Stimulated activated CD8-positive, alpha-beta memory T cell treated with anti-CD3 and anti-CD28 coated beads, Interleukin-2, amount 100 ng/mL, for 48 hours (primary cell): ENCODE measurements at places on chromosomes 2 and 18.

- DNase-seq = no peak
Measured at GRCh38 chr18:61719671-61720070, 173.1 kb downstream of the RNF152 start.

DNA sequence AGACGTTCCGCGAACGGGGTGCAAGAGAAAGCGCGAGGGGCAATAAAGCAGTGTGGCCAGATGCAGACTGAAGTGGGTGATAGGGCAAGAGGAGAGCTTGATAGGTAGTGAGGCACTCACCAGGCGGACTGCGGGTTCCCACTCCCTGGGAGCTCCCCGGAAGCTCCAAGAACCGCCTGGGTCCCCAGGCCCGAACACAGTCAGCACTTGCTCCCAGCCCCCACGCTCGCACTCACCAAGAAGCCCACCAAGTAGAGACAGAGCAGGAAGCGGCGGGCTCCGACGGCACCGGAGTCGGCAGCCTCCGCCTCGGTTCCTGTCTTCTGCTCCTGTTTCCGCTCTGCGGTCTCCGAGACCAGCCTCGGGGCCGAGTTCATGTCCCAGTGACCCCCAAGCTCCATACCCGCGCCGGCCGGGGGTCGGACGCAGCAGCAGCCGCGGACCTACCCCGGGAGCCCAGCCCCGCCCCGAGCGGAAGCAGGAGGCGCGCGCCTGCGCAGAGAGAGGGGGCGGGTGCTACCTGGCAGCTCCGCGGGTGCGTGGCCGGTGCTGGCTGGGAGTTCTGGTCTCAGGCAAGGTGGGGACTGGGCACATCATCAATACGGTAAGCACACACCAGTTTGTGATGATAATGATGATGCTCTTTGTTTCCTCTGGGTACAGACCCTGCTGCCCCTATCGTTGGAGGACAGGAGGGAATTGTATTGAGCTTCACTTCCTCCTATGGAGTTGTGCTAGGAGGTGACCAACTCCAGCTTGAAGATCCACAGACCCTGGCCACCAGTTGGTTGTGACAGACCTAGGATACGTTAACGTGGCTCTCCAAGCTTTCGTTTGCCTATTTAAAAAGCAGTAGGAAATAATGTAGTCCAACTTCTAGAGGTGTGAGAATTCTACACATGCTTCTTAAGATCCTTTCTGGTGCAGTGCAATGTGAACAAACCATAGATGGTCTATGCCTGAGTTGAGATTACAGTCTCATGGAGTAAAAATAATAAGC lies 25.1 kb upstream of the TMEM182 start:
- peak; percentile 85 for DNase-seq

GRCh38 chr2:201900362-201900761 lies 94.0 kb downstream of the CDK15 start:
- no peak for DNase-seq

- DNase-seq = no peak
Measured at GRCh38 chr2:237765875-237766274, 32.7 kb upstream of the RBM44 start.

DNA sequence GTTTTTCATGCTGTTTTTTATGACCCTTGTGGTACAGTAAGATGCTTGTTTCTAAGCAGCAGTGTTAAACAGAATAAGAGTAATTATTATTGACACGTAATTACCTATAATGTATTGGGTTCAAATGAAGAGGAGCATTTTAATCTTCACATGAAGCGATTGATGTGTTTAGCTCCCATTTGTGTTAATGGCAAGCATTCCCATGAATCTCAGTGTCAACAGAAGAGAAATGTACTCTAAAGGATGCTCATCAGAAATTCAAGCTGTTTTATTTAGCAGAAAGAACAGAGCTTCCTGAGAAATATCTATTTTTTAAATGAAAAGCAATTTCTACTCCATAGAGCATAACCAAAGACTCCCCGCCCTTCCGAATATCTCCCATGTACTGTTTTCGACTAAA lies 341.3 kb upstream of the LINC00305 start:
- DNase-seq = no peak

- DNase-seq = no peak
Measured at GRCh38 chr2:185785851-185786473, 47.4 kb downstream of the FSIP2 start.
